M059J (cell line): ENCODE measurements at places on chromosomes 3 and 15. TPM values are rescaled to one million over a fixed set of nuclear protein-coding genes. Genes with fewer than 3 reads are reported as not detected.

Gene TEX264
- 56.3 and 61.0 TPM in 2 replicates for total RNA-seq

DNA sequence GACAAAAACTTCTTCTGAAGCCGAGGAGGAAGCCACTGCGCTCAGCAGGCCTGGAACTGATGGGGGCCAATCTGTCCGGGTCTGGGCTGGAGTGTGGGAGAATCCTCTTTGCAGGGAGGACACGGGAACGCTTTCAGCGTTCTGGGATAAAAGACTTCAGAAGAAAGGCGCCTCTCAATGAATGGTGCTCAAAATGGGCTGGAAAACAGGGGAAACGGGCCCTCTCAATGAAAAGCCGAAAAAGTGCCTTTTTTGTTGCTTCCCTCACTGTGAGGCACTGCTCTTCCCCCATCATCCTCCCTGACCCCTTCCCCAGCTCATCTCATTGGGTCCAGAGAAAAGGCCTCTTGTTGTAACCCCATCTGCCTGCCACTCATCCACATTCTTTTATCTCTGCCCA lies 119.5 kb upstream of the LRIG1 start:
- DNase-seq, result no peak

DNA sequence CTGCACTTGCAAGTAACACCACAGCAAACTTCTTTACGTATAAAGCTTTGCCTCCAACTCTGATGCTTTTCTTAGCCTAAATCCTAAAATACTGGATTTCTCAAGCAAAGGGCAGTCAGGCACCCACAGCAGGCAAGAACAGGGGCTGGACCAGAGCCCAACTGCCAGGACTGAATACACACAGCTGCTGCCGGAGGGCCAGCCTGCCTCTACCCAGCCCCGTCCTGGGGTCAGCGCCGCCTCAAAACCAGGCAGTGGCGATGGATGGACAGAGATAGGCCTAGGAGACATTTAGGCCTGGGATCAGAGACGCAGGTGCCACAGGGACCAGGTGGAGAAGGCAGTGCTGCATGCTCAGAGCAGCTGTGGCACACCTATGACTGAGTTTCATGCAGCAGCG lies 47.6 kb upstream of the SEC61A1 start:
- no peak for DNase-seq

Gene ROBO2
- total RNA-seq, result not detected in 2 replicates

GRCh38 chr3:14884665-14885064 lies 62.7 kb upstream of the NR2C2 start:
- peak; percentile 29 for DNase-seq

Gene RTP3
- 0.20 and 0.81 TPM in 2 replicates for total RNA-seq

DNA sequence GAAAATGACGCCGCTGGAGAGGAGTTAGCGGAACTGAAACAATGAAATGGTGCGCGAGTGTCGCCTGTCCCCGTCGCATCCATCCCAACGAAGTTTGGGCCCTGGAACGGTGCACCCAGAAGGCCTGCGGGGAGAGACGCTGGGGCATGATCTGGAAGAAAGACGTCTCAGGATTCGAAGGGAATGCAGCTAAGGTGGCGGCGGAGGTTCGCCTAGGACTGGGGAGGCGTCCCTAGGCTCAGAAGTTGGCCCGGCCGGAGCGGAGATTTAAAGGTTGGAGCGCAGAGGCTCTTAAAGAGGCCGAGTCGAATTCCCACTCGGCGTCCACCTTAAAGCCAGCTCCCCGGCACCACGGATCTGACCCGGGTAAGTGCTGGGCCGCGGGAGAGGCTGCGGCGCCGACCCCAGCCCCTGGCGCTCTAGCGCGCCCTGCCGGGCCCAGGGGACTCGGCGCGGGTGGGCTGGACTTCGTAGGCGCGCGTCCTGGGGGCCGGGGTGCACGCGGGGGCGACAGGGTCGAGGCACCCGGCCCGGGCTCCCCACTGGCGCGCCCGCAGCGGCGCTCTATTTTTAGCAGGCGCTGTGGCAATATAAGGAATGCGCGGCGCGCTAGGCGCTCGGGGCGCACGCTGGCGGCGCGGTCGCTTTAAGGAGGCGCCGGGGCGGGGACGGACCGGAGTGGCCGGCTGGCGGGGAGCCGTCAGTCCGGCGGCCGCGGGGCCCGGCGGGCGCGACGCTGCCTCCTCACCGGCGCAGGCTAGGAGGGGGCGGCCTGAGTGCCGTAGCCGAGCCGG lies at the start of gene MRAS:
Gene MRAS, plus strand, starts transcription at position 620 of the 794 bp plus-strand sequence. CDS start 24,305 bp downstream, outside the sequence.
- peak; percentile 82 for DNase-seq

Gene CPN2
- not detected in 2 replicates for total RNA-seq

DNA sequence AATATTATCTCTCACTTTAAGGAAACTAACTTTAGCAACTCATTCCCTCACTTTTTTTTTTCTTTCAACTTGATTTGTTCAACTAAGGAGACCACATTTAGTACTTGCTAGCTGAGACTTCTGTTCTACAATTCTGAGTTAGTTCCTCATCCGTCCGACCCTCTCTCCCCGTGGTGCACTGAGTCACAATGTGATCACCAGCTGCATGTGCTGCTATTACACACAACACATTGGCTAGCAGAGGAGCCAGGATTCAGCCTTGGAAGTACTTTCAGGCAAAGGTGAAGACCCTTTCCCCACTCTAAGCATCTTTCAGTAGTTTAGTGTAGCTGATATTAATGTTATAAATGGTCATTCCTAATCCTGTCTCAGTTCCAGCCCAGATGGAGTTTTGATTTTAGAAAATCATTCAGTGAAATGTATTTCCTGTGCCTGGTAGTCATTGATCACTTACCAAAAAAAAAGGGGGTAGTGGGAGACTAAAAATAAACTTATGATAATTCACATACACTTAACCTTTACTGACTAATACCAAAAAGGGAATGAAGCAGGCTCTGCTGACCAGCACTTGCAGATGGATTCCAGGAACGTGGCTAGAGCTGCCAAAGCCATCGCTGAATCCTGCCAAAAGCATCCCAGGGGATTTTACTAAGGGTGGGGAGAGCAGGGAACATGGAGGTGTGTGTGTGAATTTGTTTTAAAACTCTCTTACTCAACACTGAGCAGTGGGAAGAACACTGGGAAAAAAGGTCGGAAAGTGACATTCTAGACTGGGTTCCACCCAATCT lies 424.8 kb downstream of the LPP start:
- DNase-seq, result peak; percentile 52

Gene SLC22A14
- not detected in 2 replicates for total RNA-seq

Gene CDHR4
- total RNA-seq, result not detected in 2 replicates

DNA sequence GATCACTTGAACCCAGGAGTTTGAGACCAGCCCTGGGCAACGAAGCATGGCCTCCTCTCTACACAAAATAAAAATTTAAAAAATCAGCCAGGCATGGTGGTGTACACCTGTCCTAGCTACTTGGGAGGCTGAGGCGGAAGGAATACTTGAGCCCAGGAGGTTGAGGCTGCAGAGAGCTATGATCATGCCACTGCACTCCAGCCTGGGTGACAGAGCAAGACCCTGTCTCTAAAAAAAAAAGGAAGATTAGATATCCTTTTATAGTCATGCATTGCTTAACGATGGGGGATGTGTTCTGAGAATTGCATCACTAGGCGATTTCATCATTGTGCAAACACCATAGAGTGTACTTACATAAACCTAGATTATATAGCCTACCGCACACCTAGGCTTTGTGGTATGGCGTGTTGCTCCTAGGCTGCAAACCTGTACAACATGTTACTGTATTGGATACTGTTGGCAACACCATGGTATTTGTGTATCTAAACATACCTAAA lies 12.6 kb downstream of the ALAS1 start:
- DNase-seq, result no peak

- no peak for DNase-seq
Observed at GRCh38 chr15:39556461-39556860, 24.4 kb upstream of the THBS1 start.

DNA sequence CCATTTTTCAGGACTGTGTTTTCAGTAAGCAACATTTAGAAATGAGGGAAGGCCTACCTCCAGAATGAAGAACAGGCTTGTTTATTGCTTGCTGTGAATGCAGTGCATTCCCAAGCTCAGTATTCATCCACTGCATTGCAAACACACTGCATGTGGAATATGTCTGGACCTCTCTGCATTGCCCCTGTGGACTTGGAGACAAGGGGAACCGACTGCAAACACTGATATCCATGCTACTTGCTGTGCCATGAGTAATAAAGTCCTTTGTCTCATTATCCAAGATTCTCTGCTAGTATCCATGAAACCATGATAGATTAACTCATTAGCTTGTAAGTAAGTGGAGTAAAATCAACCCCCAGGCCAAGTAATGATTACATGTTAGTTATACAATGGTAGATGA lies 301.2 kb upstream of the NR2E3 start:
- DNase-seq, result no peak

Gene CCDC39
- not detected in 2 replicates for total RNA-seq

- peak; percentile 74 for DNase-seq
Observed at GRCh38 chr3:149512073-149512782, 37.7 kb downstream of the TM4SF4 start.

- no peak for DNase-seq
Observed at GRCh38 chr15:84773716-84774115, 25.3 kb downstream of the ZNF592 start.

Gene TEX55
- not detected in 2 replicates for total RNA-seq

- DNase-seq, result peak; percentile 39
Observed at GRCh38 chr3:152076148-152076547, 192.6 kb upstream of the MBNL1 start.

GRCh38 chr3:96294143-96294542 lies 520.3 kb upstream of the EPHA6 start:
- no peak for DNase-seq

DNA sequence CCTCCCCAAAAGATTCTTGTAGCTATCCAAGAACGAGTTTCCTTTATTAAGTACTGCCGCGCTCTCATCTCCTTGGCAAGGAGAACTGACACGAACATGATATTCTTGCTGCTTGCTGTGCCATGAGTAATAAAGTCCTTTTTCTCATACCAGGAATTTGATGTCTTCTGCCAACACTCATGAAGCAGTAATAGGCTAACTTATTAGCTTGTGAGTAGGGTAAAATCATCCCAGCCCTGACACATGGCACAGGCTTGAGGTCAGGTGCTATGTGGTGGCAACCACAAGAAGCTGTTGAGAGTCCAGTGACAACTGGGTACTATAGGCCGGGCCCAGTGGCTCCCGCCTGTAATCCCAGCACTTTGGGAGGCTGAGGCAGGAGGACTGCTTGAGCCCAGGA lies 22.7 kb upstream of the UBXN7 start:
- DNase-seq, result peak; percentile 60

DNA sequence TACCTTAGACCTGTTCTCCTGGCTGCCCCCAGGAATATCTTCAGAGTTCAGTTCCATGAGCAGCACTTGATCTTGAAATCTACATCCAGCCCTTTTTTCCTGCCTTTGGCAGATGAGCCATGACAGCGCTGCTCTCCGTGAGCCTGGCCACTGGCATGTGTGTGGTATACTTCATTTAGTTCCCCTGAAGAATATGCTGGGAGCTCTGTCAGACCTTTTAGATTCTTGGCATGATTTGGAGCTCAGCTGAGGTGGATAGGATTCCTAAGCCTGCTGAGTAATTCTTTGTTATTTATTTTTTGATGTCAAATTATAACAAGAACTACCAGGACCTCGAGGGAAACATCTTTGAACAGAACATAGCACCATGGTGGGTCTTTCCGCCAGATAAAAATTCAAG lies 121.7 kb downstream of the EDEM1 start:
- DNase-seq, result no peak

DNA sequence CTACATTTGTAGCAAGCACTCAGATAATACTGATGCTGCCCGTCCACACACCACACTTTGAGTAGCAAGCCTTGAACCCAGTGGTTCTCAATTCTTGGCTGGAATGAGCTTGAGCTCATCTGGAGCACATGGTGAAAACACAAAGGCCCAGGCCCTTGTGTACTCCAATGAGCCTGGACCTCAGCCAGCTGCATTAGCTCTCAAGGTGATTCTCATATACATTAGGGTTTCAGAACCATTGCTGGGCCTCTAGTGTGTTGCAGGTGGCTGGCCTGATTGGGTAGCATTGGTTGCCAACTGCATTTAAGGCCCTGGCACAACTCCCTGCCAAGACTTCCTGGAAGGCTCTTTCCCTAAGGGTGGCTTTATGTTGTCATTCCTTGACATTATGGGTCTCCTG lies 23.4 kb upstream of the ZFAND6 start:
- DNase-seq, result no peak

- no peak for DNase-seq
Observed at GRCh38 chr3:8143186-8143585, 358.4 kb upstream of the LMCD1 start.

- no peak for DNase-seq
Observed at GRCh38 chr3:164250923-164251322, 827.4 kb downstream of the SI start.

- DNase-seq, result peak; percentile 25
Observed at GRCh38 chr15:94027581-94027980, 203.8 kb upstream of the MCTP2 start.
